Stimulated activated CD4-positive, alpha-beta T cell treated with anti-CD3 and anti-CD28 coated beads, TNF-alpha, amount 100 ng/mL, for 24 hours (primary cell): ENCODE measurements at places on chromosomes 5 and 9.

- peak; percentile 30 for DNase-seq
Observed at GRCh38 chr9:115373000-115373709, 255.2 kb upstream of the TNC start.

DNA sequence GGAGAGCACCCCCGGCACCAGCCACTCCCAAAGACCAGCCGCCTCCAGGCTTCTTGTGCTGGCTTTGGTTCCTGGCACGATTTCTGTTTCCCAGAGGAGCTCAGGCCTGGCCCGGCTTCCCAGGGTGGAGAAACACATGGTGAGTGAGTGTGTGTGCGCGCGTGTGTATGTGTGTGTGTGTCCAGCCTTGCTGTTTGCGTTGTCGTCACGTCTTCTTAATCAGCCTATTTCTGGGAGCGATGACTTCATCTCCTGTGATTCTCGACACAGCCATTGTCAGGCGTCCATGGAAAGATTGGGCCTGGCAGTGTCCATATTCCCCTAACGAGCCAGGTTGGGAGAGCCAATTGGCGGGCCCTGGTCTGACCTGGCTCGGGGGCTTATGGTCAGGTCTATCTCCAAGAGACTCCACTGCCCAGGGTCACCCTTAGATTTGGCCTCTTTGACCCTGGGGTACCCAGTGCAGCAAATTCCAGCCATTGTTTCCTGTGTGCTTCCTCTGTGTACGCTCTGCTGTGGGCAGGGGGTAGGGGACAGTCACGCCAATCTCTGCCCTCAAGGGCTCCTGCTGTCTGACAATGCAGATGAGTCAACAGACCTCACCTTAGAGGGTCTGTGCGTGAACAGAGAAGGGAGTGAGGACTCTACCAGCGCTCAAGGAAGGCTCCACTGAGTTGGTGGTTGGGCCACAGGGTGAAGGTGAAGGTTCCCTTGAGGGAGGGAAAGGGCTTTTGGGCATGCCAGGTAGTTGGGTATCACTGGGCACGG, 73.8 kb downstream of the DAB2IP start:
- DNase-seq = no peak

DNA sequence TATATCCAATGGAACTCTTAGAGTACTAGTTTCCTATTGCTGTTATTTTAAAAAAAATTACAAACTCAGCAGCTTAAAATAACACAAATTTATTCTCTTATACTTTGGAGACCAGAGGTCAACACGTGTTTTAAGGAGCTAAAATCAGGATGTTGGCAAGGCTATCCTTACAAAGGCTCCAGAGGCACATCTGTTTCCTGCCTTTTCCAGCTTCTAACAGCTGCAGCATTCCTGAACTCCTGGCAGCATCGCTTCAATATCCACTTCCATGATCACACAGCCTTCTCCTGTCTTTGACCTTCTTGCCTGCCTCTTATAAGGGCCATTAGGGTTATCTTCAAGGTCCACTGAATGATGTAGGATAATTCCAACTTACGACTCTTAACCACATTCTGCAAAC, 92.2 kb upstream of the CCNG1 start:
- no peak for DNase-seq

- DNase-seq = peak; percentile 62
Observed at GRCh38 chr5:16616536-16617273, at the start of gene RETREG1. Gene RETREG1 (minus strand): TSS chr5:16616997. CDS start chr5:16616971, 26 bp downstream.

- no peak for DNase-seq
Observed at GRCh38 chr5:16271851-16272250, 92.3 kb upstream of the MARCHF11 start.

- no peak for DNase-seq
Observed at GRCh38 chr5:150295172-150295634, 5.6 kb upstream of the CAMK2A start.

DNA sequence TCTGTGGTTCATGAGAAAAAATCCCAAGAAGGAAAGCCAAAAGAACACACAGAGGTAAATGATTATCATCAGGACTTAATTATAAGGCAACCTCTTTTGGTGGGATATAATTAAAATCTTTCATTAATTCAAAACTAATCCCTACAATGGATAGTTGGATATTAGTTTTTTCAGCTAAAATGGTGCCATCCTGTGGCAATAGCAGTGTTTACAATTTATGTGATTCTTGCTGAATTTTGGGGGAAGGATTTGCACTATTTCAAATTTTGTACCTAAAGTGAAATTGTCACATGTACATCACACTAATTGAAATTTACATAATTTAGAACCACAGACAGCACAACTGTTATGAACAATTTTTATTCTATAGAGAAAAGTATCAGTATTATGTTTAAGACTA, 67.0 kb downstream of the CAST start:
- no peak for DNase-seq

GRCh38 chr9:71210326-71210725, 88.9 kb upstream of the TRPM3 start:
- no peak for DNase-seq

- no peak for DNase-seq
Observed at GRCh38 chr5:9401786-9402472, 143.9 kb downstream of the SEMA5A start.

DNA sequence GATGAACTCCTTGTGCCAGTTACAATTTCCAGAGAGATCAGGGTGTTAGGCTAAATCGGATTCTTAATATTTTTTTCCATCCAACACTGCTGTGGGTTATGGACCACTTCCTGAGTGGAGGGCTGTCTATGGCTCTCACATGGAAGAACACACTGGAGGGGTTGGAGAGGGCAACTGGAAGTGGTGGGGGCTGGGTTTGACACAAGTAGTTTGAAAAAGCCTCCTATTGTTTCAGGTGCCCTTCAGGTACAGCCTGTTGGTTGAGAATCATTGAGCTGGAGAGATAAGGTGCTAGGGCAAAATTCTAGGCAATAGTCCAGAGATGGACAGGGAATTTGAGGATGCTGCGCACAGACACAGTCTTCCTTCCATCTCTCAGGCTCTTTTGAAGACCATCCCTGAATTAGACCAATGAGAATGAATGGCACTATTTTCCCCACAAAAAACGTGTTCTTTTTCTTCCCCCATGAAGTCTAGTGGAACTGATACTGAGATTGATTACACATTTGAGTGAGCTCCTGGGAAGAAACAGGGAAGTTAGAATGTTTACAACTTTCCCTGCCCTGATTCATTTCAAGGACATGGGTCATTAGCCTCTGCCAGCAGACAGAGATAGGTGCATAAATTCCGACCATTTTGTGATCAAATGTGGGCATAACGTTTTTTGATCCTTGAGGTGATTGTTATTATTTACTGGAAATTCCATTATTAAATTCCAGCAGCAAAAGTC, 87.7 kb downstream of the ACER2 start:
- no peak for DNase-seq

DNA sequence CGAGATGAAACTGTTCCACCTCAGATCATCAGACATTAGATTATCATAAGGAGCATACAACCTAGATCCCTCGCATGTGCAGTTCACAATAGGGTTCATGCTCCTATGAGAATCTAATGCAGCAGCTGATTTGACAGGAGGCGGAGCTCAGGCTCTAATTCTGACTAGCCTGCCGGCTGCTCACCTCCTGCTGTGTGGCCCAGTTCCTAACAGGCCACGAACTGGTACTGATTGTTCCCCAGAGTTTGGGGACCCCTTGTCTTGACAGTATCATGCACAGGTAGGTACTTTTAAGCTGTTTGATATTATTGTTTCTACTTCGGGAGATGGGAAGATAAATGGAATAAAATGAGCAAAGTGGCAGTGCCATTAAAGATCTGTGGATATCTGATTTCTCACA, 66.9 kb downstream of the ZCCHC7 start:
- DNase-seq = no peak

DNA sequence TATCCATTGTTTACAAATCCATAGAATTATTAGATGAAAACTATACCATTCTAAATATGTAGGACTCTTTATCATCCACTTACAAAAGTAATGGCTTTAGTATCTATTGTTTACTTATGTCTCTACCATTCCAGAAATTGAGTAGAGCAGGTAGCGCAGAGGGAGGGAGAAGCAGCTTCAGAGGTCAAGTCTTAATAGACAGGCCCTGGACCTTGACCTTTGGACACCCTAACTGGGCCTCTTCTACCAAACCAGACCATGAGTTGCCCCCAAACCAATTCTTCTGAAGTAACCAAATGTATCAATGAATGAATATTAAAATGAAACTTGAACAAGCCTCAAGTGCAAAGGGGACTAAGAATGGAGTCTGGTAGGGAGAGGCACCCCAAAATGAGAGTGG, 124.9 kb upstream of the ANKRD55 start:
- DNase-seq = no peak

- DNase-seq = no peak
Observed at GRCh38 chr9:131193051-131193450, 67.7 kb downstream of the NUP214 start.

DNA sequence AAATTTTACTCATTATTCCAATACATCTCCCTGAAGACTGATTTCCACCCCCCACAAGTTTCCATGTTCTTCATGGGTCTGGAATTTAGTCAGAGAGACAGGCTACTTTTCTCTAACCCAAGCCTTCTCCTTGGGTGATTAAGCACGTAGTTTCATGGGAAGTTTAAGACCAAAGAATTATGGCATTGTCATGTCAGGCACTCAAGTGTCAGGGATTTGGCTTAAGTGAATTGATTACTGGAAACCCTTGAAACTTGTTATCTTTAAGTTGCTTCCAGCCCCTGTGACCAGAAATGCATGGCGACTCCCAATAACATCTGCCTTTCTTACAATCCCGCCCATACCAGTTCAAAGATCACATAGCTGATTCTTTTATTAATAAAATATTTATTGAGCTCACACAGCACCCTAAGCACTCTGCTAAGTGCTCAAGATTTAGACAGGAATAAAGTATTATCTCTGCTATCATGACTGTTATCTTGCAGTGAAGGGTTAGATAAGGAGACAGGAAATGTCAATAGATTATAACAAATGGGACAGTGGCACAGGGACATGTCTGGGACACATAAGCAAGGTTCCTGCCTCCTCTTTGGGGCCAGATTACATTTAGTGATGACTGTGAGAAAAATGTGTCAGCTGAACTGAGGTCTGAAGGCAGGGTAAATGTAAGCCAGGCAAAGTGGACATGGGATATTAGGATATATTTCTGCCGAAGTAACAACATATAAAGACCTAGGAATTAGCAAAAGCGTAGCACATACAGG, 241.2 kb upstream of the TNC start:
- no peak for DNase-seq
